ACHN (cell line): ENCODE measurements at places on chromosomes 5 and 9.

GRCh38 chr5:77550406-77550805 is 58.3 kb upstream of the WDR41 start:
- no peak for DNase-seq

DNA sequence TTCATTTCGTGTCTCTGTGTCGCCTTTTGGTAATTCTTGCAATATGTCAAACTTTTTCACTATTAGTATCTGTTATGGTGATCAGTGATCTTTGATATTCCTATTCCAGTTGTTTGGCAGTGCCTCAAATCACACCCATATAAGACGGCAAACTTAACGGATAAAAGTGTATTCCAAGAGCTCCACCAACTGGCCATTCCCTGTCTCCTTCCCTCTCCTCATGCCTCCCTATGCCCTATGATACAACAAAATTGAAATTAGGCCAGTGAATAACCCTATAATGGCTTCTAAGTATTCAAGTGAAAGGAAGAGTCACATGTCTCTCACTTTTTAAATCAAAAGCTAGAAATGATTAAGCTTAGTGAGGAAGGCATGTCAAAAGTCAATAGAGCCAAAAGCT is 74.8 kb downstream of the CDK5RAP2 start:
- DNase-seq = no peak

DNA sequence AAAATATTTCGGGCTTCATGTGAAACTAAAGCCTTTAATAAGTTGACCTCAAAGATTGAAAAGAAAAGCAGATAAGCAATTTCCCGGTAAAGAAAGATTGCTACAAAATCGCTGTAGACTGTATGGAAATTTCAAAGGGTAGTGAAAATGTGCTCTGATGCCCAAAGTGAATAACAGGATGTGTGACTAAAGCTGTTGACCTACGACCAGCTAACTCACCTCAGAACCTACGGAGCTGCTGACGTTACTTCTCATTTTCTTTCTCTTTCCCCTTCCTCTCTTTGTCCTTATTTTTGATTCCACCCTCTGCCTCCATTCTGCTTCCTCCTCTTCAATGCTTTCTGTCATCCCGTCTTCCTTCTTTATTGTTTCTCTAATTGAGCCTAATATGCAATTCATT is 103.2 kb downstream of the PDE4D start:
- DNase-seq = peak; percentile 24

- no peak for DNase-seq
These were observed 541.2 kb downstream of the CDH10 start for GRCh38 chr5:24103451-24104023.

DNA sequence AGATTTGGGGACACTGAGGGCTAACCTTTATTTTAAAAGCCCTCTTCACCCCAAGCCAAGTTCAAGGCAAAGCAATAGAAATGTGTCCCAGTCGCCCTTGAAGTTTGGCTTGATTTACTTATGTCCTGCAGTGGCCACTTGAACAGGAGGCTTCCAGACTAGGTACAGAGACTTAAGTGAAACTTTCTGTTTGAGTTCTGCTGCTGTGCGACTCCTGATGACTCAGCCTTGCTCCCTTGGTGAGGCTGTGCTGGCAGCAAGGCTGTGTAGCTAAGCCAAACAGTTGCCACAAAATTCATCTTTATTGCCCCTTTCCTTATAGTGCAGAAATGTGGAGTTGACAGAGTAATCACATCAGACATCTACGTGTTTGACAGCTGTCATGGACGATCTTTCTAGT is 68.8 kb upstream of the NTRK2 start:
- DNase-seq = no peak
